ENCODE measurements at places on chromosomes 13 and 19.

DNA sequence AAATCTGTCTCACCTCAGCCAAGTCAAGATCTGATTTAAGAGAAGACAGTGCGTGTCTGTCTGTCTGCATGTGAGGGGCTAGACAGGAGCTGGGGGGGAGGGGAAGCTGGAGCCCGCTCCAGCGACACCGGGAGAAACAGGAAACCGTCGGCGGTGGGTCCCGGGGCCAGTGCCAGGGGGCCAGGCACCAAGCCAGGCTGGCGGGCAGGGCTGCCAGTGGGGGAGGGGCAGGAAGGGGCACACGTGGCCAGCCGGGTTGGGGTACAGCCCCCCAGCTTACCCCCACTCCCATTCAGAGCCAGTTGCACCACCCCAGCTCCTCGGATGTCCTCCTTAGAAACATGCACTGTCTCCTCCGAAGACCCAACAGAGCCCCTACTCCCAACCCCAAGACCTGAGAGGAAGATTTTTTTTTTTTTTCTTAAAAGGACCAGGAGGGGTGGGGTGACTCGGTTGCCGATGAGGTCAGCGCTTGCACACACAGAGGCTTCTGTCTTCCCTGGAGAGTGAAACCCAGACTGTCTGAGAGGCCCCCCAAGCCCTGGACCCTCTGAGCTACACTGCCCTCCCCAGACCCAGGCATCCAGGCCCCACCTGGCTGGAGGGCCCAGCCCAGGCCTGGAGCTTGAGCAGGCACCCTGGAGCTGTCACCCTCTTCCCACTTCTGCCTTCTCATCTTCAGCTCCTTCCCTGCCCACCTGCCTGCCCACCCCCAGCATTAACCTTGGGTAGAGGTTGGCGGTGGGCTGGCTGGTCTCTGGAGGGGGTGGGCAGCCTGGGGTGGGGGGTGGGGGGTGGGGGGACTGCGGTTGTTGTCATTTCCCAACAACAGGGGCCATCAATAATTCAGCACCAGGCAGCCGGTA, 4.0 kb downstream of the ERF start:
- no peak for DNase-seq

GRCh38 chr13:36696410-36697010, 22.7 kb downstream of the SERTM1 start:
- DNase-seq: no peak

- DNase-seq: no peak
Observed at GRCh38 chr13:31982124-31982523, 49.5 kb upstream of the FRY start.

DNA sequence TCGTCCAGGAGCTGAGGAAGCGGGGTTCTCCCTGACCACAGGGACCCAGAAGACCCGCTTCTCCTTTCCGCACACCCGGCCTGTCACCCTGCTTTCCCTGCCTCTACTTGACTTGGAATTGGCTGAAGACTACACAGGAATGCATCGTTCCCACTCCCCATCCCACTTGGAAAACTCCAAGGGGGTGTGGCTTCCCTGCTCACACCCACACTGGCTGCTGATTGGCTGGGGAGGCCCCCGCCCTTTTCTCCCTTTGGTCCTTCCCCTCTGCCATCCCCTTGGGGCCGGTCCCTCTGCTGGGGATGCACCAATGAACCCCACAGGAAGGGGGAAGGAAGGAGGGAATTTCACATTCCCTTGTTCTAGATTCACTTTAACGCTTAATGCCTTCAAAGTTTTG, 18.9 kb downstream of the VASP start:
- no peak for DNase-seq

GRCh38 chr13:31767175-31767900, 28.0 kb downstream of the RXFP2 start:
- DNase-seq: no peak

DNA sequence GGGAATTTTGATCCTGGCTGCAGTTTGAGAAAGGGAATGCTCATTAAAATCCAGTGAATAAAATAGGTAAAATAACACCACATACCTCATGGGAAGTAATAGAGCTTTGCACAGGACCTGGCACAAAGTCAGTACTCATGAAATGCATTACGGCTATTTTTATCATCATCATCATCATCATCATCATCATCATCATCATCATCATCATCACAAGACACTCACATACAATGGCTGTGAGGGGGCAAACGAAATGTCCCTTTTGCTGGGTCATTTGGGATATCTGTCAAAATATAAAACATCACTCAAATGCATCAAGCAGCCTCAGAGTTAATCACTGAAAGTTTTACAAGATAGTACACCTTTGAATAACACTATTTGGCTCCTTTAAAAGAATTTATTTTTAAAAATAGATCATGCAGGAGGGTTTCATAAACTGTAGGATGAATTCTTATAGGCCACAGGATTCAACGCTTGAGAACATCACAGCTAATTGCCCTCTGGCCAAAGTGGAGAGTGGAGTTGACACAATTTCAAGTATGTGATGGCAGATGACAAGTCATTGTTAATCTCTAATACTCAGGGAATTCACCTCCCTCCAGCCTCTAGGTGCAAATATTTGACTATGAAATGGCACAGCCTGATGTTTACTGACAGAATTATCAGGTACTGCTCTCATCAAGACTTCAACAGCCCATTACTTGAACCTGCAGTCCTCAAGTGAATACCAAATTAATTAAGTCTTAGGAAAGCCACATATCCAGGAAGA, 14.2 kb upstream of the ZNF599 start:
- DNase-seq: no peak

- DNase-seq: no peak
Observed at GRCh38 chr13:56563663-56564062, 577.1 kb upstream of the PRR20A start.

DNA sequence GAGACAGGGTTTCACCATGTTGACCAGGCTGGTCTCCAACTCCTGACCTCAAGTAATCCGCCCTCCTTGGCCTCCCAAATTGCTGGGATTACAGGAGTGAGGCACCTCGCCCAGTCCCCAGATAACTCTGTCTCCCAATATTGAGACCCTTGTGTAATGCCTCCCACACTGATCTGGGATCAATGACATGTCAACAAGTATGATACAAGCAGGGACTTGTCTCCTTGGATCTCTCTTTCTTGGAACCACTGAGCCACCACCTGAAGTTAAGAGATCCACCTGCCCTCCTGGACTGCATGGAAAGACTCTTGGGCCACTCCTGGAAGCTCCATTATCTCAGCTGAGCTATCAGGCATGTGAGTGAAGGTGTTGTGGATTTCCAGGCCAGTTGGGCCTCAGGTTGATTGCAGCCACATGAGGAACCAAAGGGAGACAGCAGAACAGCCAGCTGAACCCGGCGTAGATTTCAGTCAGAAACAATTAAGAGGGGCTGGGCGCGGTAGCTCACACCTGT, 15.1 kb downstream of the NFKBID start:
- DNase-seq: no peak
